ENCODE measurements at places on chromosomes 1 and 21.

- peak; percentile 16 for DNase-seq
Measured at GRCh38 chr21:46243960-46244361, 15.4 kb upstream of the LSS start.

DNA sequence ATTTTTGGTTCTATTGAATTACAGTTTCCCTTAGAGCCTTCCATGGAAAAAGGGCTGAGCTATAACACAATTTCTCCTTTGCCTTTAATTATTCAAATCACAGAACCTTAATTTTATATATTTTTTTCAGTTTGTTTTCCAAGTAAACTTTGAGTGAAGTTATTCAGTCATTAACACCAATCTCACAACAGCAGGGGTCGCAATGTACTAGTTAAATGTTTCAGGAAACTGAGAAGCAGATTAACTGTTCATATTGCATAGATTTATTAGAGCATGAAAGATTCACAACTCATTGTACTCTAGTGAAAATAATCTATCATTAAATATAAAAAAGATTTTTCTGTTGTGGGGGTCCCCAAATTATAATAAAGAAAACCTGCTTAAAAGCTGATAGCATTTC, 64.1 kb downstream of the KIFAP3 start:
- DNase-seq: no peak

DNA sequence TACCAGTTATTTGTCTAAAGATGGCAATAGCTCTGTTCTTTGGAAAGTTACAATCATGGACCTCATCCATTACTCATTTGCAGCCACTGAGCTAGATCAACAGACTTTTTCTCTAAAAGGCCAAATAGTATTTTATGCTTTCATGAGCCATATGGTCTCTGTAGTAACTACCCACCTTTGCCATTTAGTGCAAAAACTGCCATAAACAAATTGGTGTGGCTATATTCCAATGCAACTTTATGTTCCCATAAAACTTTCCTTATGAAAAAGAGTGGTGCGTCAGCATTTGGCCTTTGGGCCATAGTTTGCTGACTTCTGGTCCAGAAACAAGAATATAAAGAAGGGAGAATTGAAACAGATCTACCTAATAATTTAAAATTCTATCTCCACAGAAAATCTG, 20.1 kb upstream of the KCTD3 start:
- DNase-seq: no peak

- no peak for DNase-seq
Measured at GRCh38 chr1:226349801-226350518, 41.0 kb upstream of the LIN9 start.

DNA sequence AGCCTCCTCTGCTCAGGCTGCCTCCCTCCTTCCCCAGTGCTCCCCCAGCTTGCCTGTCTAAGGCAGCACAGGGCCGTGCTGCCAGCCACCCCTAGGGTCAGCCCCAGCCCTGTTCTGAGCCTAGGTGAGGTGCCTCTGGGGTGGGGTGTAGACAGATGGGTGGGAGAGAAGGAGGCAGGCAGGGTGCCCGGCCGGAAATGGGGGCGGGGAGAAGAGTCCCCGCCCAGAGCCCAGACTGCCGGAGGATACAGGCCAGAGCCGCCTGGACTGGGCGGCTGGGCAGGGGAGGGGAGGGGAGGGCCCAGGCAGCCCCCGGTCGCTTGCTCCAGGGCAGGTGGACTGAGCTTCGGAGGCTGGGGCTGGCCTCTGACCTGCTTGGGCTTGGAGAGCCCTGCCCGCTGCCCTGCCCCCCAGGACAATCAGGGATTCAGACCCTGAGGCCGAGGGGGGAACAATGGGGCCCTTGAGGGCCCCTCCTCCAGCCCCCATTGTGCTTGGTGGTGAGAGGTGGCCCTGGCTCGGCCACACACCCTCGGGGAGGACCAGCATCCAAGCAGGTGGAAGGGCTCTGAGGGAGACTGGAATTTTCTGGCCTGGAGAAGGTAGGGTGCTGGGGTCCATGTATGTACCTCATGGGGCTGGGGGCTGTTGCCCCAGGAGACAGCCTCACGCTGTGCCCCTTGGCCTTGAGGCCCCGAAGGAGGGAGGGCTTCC, at the start of gene GJC2:
Gene GJC2, plus strand, starts transcription at position 525 of the 714 bp plus-strand sequence. CDS start 7,829 bp downstream, outside the sequence.
- DNase-seq: peak; percentile 89

Measured in mesenteric fat pad (tissue), 1 donor.